ENCODE measurements at places on chromosomes 5 and 9. TPM values are rescaled to one million over a fixed set of nuclear protein-coding genes. Genes with fewer than 3 reads are reported as not detected.
A peak's percentile ranks its signal among the peaks of the same experiment; 100 is the strongest.

DNA sequence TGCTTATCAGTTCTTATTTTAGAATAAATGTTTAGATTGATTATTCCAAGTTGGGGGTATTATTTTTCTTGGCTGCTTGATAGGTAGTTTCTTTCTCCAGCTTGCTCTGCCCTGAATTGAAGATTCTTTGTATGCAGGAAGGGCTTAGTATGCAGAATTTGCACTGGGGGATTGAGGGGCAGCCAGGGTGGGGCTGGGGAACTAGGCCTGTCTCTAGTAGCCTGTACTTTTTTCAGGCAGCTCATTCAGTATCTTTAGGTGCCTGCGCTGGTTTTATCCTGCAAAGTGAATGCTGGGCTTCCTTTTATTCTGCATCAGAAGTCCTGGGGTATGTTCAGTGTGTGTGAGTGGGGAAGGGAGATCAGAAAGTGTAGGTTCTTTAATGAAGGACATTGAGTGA is 228.3 kb upstream of the ELL2 start:
- DNase-seq, result no peak

The KCNV2 gene
- not detected for total RNA-seq

The NUTM2F gene
- total RNA-seq, result not detected

DNA sequence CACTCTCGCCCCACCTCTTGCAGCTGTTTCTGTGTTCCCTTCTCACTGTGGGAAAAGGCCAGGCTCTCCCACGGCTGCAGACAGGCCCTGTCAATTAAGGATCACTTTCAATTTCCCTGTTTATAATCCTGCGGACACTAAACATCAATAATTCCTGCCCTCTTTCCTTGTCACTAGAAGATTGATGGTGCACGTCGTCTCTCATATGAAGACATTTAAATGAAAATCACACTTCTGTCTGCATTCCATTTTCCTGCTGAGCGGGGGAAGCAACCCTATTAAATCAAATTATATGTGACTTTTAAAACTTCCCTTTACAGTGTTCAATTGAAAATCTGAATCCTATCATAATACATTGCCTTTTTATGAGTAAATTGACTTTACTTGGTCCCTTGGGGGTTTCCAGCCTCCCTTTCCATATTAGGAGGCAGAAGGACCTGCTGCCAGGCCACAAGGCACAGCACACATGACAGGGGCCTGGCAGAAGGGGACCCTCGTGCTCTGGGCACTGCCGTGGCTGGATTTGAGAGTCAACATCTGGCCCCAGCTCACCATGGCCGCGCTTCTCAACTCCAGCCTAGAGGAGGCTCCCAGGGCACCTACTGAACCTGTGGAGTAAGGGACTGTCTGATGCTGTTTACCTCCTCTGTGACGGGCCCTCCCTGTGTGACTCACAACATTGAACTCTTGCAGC is 311.0 kb upstream of the IRX4 start:
- no peak for DNase-seq

DNA sequence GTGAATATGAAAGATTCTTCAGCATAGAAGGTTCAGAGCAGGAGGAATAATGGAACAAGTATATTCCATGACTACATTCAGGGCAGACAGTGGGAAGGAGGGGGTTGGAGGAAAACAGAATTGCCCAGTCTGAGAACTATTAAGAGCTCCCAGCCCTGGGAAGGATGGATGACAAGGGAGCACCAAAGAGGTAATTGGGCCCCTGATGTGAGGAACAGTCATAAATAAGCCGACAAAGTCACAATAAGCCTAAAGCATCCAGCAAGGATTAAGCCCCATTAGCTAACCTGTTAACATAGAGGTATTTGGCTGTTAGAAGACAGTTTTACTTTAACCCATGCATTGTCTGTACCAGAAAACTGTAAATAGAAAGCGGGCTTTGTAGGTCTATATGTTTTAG is 348.7 kb upstream of the SEMA6A start:
- DNase-seq, result no peak

- DNase-seq, result peak; percentile 17
Measured at GRCh38 chr5:65774346-65774745, 52.3 kb downstream of the NLN start.

- DNase-seq, result no peak
Measured at GRCh38 chr5:78830528-78831046, 154.5 kb downstream of the ARSB start.

GRCh38 chr9:126490214-126490631 is 123.5 kb upstream of the LMX1B start:
- DNase-seq, result no peak

The ECM2 gene
- not detected for total RNA-seq

DNA sequence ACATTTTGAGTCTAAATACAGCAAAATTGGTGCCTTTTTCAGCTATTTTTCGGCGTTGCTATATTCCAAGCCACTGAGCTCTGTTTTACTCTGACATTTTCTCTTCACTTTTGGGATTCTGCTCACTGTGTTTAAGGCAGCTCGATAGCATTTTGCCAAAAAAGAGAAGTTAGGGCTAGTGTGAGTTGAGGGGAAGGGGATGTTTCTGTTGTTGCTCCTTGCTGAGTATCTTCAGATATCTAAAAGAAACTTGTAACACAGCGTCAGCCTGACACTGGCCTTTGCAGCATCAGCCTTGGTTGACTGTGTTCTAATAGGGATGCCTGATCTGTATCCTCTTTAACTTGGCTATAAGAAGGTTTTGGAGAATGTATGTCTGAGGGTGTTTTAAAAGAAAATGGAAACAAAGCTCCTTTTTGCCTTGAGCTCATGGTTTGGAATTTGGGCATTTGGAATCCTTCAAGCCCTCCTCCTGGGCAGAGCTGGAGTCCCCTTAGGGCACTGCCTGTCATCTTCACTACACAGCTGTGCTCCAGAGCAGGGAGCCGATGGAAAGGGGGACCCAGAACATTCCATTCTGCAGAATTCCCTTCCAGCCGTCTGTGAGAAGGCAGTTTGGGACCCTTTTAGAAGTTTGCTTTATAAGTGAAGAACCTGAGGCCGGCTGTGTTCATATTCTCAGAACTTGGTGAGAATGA is 63.0 kb downstream of the EXOSC2 start:
- DNase-seq, result no peak

GRCh38 chr5:114447084-114447773 is 85.4 kb downstream of the KCNN2 start:
- DNase-seq, result no peak

Measured in activated CD8-positive, alpha-beta T cell treated with anti-CD3 and anti-CD28 coated beads for 36 hours (primary cell).